ENCODE measurements at places on chromosomes 3 and 15.

DNA sequence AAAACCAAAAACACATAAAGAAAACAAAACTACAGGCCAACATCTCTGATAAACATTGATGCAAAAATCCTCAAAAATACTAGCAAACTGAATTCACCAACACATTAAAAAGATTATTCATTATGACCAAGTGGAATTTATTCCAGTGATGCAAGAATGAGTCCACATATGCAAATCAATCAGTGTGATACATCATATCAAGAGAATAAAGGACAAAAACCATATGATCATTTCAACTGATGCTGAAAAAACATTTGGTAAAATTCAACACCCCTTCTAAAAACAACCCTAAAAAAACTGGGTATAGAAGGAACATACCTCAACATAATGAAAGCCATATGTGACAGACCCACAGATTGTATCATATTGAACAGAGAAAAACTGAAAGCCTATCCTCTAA, 265.6 kb upstream of the DCBLD2 start:
- DNase-seq, result no peak

DNA sequence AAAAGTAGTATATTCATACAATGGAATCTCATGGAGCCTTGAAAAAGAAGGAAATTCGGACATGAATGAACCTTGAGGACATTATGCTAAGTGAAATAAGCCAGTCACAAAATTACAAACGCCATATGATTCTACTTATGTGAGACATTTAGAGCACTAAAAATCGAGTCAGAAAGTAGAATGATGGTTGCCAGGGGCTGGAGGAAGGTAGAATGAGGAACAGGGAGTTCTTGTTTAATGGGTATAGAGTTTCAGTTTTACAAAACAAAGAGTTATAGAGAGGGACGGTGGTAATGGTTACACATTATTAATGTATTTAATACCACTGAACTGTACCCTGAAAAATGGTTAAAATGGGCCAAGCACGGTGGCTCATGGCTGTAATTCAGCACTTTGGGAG, 19.5 kb downstream of the UBXN7 start:
- no peak for DNase-seq

DNA sequence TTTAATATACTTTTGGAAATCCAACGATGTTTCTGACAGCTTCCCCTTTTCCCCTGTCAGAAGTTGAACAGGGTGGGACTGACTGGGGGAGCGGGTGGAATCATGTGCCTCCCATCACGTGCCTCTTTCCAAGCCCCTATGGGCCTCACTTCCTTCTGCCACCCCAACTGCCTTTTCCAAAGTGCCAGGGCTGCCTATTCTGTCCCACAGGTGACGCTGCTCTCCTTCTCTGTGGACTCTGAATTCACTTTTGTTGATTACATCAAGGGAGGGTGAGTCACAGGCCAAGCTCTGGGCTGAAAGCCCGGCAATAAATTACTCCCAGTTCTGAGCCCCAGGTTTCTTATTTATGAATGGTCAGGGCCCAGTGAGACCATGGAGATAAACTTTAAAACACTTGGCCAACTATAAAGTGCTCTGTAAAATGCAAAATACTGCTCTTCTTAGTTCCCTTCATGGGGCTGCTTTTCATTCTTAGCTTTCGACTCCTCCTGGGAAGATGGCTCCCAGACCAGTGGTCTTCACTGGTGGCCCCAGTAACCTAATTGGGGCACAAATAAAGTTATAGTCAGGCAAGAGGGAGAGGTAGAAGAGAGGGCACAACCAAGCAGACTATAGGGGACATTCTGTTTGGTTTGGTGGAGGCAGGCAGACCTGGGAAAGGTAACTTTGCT, 12.3 kb downstream of the CPNE9 start:
- peak; percentile 30 for DNase-seq

DNA sequence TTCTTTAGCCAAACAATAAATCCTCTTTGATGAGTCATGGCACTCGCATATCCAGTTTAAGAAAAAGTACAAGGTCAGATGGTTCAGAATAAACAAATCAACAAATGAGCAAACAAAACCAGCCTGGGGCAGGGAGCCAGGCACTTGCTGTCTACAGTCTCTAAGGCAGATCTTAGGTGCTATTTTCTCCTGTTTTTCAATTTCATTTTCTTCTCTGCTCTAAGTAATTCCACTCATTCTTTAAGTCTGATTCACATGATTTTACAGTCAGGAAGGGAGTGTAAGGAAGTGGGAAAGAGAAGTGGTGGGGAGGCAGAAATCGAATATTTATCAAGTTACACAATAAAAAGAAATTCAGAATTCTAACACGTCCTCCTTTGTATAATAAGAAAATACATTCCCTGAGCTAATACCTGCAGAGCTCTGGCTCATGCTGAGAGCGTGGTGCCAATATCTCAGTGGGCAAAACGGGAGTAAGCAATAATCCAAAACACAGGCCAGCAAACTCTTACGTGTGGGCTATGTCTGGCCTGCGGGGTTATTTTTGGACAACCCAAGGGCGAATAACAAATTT, 298.6 kb downstream of the ADAMTS17 start:
- DNase-seq, result no peak

All from CD4-positive, alpha-beta T cell treated with Interleukin-6 at 100 ng/mL for 8 hours (primary cell).